ENCODE measurements at places on chromosomes 1 and 21. TPM values are rescaled to one million over a fixed set of nuclear protein-coding genes. Genes with fewer than 3 reads are reported as not detected.

- DNase-seq = no peak
These were observed 1202.9 kb downstream of the NCAM2 start for GRCh38 chr21:22201126-22201525.

DNA sequence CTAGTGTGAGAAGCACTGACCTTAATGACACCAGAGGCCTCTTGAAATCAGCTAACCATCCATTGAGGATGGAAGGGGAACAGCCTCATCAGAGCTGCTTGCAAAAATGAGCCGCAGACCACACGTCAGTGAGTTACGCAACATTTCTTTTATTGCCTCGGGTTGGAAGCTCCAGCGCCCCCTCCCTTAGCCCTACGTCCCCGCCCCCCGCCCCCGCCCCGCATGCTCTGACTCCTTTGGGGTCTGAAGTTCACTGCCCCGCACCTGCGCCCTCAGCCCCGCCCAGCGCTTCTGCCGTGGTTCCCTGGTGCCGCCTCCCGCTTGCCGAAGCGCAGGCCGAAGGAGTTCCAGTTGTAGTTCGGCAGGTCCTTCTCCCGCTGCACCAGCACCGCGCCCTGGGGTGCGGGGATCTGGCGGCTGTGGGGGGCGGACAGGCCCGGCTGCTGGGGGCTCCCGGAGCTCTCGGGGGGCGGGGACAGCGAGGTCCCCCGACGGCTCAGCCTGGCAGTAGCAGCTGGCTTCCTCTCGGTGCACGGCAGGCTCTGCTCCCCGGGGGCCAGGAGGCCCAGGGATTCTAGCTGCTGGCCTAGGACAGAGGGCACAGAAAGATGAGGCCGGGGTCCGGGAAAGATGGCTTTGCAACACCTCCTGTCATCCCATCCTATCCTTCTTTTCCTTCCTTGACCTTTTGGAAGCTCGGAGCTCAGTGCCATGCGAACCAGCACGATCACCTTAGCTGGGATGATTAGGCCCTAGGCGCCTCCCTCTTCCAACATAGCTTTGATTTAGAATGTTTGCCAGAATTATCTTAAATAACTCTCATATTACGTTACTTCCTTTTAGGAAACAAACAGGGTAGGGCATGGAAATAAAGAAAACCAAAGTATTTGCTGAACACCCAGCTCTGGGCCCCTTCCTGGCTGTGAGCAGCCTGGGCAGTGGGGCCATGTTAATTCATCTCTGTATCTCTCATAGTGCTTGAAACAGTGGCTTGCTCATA is 5.8 kb downstream of the KISS1 start:
- DNase-seq = peak; percentile 63

DNA sequence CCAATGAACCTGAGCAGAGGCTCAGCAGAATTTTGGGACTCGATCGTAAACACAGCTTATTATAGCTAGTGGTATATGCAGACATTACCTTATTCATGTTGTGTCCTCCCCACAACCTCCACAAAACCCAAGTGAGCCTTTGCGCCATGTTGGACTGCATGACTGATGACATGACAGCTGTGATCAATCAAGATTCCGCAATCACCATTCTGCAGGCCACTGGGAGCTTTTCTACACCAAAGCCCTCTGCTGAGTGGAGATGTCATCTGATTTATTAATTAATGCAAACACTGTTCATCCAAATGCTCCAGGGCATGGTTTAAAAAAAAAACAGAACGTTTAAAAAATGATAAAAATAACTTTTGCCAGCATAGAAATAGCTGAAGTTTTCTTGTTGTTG is 7.9 kb upstream of the SRP9 start:
- DNase-seq = no peak

GRCh38 chr1:235563513-235564061 is 59.3 kb upstream of the B3GALNT2 start:
- DNase-seq = no peak

GRCh38 chr1:43253173-43253572 is 16.6 kb upstream of the TMEM125 start:
- DNase-seq = no peak

DNA sequence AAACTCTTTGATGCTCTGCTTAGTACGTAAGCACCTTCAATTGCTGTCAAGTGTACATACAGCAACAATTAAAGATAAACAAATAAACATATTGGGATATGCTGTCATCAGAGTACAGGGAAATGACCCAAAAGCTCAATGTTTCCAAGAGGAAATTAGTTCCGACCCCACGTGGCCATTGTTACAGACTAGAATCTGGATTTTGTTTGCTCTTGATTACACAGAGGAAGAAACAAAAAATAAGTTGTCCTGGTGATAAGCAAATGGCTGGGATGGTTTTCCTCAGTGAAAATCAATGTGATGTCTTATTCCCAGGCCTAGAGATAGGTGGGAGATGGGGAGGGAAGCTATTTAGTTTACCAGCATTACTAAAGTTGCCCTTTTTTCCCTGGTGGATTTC is 113.0 kb upstream of the UBE2U start:
- no peak for DNase-seq

- DNase-seq = no peak
These were observed 108.4 kb downstream of the HHAT start for GRCh38 chr1:210437111-210437510.

GRCh38 chr1:242524571-242525359 is at the start of gene PLD5:
Gene PLD5 (minus strand): TSS chr1:242524697.
- DNase-seq = peak; percentile 4

DNA sequence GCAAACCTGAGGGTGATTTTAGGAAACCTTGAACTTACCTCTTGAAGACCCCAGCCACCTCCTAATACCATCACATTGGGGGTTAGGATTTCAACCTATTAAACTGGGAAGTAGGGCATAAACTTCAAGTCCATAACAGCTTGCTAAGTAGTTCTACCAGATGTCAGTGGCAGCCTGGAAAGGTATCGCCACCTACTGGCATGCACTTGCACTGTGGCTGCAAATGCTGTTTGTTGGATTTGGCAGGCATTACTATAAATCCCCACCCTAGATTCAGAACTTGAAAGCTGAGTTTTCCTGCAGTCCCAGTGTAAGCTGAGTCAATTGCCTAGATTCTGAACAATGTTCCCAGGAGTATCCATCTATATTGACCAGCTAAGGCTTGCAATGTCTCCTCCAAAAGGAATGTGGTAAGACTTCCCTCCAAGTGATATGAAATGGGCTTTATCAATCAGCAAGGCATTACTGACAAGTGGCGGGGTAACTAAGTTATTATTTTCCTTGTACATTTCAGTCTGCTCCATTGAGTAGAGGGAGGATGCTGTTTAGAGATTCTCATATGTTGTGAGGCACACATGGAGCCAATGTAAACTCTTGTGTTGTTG is 474.5 kb downstream of the PTPRC start:
- DNase-seq = peak; percentile 59

DNA sequence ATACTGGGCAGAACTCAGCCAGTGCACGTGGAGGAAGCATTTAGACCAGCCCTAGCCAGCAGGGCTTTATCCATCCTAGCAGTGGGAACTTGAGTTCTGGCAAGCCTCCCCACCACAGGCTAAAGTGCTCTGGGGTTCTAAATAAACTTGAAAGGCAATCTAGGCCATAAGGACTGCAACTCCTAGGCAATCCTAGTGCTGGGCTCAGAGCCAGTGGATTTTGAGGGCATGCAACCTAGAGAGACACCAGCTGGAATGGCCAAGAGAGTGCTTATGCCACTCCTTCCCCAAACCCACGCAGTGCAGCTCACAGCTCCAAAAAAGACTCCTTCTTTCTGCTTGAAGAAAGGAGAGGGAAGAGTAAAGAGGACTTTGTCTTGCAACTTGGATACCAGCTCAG is 70.5 kb upstream of the APOBEC4 start:
- DNase-seq = no peak

DNA sequence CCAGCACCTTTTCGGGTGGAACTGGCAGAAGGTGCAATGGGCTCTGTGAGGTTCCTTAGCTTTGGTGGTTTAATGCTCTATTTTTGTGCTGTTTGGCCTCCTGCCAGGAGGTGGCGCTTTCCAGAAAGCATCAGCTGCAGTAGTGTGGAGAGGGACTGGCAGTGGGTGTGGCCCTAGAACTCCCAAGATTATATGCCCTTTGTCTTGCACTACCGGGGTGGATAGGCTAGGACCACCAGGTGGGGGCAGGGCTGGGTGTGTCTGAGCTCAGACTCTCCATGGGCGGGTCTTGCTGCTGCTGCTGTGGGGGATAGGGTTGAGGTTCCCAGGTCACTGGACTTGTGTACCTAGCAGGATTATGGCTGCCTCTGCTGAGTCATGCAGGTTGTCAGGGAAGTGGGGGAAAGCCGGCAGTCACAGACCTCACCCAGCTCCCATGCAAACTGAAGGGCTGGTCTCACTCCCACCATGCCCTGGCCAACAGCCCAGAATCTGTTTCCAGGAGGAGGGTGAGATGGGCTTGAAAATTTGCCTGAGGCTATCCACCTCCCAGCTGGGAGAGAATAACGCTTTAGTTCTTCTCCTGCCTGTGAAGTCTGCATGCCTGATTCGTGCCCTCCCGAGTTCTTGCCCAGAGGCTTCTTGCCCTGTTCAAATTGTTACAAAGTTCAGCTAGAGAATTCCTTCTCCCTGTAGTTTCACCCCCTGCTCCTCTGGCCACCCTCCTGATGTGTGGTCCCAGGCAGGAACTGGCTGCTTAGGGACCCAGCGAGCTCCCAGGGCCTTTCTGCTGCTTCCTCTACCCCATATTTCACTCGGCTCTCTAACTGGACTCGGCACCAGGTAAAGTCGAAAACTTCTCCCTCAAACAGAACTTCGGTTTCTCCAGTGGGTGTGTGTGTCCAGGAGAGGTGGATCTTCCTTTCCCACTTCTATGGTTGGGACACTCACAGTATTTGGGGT is 76.5 kb upstream of the BTG3 start:
- DNase-seq = peak; percentile 66

Gene SIPA1L2
- 5.3 TPM for polyA plus RNA-seq

Gene F3
- polyA plus RNA-seq = 307 TPM

Gene HTR1D
- polyA plus RNA-seq = 0.25 TPM

Gene EFNA1
- 187 TPM for polyA plus RNA-seq

Gene ABCG1
- polyA plus RNA-seq = 11.5 TPM
